ENCODE measurements at places on chromosomes 7 and 10.

DNA sequence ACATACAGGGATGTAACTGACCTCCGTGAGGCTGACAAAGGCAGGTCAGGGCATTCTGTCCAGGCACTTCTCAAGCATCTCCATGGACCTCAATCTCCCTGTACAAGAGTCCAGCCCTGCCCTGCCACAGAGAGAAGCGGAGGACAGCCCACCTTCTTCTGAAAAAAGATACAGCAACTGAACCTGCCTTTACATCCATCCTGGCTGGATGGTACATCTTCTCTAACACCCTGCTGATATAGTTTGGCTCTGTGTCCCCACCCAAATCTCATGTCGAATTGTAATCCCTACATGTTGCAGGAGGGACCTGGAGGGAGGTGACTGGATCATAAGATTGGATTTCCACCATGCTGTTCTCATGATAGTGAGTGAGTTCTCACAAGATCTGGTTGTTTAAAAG, 40.5 kb upstream of the KCNMA1 start:
- DNase-seq = no peak

DNA sequence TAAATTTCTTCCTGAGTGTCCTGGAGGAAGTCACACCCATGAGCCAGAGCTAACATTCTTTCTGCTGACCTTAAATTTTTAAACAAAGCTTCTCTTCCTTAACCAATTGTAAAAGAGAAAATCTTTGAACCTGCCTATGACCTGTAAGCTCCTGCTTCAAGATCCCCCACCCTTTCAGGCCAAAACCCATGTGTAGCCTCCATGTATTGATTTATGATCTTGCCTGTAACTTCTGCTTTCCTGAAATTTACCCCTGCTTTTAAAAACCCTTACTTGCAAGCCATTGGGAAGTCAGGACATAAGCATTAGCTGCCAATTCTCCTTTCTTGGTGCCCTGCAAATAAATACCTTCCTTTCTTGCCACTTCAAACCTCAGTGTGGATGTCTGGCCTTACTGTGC, 68.5 kb upstream of the HECTD2 start:
- no peak for DNase-seq

DNA sequence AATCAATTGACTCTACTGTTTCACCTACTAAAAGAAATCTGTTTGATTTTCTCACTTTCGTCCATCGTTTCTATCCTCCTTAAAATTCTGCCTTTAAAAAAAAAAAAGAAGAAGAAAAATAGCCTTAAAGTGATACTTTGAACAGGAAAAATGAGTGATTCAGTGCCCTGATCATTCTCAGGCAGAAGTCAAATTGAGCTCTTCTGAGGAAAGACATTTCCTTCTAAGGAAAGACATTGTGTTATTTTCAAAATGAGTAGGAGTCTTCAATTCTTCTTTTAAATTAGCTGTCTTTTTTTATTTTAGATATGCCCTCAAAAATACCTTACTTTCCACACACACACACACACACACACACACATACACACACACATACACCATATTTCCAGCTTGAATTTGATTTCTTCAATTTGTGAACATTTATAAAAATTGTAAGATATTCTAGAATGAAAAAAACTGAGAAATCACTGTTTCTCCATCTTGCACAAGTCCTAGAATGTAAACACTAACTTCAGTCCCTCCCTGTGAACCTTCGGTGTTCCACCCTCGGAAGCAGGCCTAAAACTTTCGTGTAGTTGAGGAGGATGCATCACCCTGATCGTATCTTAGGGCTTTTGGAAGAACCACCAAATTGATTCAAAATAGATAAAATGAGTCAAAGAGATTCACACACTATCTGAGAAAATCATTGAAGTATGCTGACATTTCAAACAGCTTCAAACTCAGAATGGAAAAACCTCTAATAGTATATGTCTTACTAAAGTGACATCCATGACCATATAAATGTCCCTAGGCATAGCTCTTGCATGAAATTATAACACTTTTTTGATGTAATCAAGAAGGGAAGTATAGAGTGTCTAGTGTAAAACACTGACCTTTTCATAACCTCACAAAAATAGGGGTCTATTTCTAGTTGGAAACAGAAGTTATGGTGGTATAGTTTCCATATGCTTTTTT, 270.8 kb downstream of the GATA3 start:
- DNase-seq = no peak

DNA sequence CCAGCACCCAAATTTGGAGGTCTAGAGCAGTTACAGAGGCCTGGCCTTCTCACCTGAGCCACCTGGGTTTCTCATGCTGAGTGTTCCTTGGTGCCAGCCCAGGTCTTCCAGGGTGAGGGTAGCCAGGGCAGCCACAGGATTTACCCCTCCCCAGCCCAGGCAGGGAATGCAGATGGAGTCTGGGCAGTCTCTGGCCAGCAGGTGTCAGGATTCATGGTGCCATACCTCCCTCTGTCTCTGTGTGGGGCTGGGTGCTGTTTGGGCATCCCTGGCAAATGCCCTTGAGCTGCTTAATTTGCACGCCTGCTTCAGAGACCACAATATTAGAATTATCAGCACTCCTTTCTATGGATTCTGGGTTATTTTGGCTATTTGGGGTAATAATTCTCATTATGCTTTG, 246.7 kb downstream of the GFRA1 start:
- DNase-seq = no peak

- DNase-seq = no peak
Observed at GRCh38 chr7:97317575-97317974, 200.1 kb downstream of the SDHAF3 start.

DNA sequence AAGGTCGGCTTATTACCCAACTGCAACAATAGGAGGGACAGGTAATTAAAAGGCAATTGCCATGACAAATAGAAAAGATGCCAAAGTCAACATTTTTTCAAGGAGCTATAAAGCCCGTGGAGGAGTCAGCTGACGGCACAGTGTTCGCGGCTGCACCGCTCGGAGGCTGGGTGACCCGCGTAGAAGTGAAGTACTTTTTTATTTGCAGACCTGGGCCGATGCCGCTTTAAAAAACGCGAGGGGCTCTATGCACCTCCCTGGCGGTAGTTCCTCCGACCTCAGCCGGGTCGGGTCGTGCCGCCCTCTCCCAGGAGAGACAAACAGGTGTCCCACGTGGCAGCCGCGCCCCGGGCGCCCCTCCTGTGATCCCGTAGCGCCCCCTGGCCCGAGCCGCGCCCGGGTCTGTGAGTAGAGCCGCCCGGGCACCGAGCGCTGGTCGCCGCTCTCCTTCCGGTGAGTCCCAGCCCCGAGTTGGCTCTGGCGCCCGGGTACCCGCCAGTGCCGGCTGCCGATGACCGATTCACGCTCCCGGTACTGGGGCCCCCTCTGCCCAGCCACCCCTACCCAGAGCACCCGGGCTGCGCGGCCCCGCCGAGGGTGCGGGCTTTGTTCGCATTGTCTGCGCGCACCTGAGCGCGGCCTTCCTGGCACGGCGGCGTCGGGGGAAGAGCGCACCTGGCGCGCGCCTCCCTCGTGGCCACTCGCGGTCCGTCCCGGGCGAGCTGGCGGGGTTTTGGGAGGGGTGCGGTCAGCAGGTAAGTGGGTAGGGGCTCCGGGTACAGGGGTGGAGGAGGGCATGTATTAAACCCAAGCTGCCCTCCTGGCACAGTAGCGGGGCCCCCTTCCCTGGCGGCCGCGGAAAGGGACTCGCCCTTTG, at the start of gene VWA2:
Gene VWA2 (plus strand): TSS at position 138 of the 877 bp plus-strand sequence. CDS start 9,460 bp downstream, outside the sequence.
- DNase-seq = no peak

DNA sequence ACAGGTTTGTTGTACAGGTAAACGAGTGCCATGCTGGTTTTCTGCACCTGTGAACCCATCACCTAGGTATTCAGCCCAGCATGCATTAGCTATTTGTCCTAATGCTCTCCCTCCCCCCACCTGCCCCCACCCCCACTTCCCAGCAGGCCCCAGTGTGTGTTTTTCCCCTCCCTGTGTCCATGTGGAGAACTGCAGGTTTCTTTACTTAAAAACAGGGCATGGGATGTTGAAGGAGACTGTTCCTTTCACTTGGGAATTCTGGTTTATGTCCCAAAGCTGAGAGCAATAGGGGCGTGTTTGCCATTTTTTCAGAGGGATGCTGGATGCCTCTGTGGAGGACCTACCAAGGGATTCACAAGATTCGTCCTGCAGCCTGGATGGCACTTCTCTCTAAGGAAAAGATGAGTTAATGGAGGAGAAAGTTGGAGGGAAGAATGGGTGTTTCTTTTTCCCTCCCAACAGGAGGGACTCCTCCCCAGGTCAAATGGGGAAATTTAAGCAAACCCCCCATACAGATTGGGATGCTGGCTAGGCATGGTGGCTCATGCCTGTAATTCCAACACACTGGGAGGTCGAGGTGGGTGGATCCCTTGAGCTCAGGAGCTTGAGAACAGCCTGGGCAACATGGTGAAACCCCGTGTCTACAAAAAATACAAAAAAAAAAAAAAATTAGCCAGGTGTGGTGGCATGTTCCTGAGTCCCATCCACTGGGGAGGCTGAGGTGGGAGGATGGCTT, 136.0 kb downstream of the GALNT17 start:
- no peak for DNase-seq

GRCh38 chr7:7862393-7862792, 106.2 kb upstream of the GLCCI1 start:
- DNase-seq = no peak

- DNase-seq = no peak
Observed at GRCh38 chr10:2913474-2913873, 153.9 kb upstream of the PFKP start.

GRCh38 chr10:127157089-127157488, 39.3 kb downstream of the INSYN2A start:
- DNase-seq = no peak

DNA sequence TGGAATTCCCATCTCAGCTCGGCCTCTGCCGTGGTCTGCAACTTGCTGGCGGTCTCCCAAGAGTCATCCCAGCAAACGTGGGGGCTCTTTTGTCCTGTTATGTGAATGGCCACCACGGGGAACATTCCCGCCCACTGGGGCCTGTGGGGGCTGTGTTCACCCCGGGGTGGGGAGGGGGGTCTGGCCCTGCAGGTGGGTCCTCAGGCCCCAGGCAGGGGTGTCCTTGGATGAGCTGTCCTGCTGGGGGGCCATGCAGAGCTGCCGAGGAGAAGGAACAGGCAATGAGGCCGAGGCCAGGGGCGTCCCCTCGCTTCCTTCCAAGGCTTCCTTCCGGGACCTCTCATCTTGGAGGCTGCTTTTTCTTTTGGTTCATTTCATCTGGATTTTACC, 24.4 kb upstream of the PITRM1 start:
- no peak for DNase-seq

- DNase-seq = no peak
Observed at GRCh38 chr10:19290770-19291169, 242.2 kb downstream of the MALRD1 start.

- no peak for DNase-seq
Observed at GRCh38 chr7:8528311-8528710, 94.9 kb downstream of the NXPH1 start.

- peak; percentile 61 for DNase-seq
Observed at GRCh38 chr10:12214763-12215218, 18.8 kb downstream of the CDC123 start.

DNA sequence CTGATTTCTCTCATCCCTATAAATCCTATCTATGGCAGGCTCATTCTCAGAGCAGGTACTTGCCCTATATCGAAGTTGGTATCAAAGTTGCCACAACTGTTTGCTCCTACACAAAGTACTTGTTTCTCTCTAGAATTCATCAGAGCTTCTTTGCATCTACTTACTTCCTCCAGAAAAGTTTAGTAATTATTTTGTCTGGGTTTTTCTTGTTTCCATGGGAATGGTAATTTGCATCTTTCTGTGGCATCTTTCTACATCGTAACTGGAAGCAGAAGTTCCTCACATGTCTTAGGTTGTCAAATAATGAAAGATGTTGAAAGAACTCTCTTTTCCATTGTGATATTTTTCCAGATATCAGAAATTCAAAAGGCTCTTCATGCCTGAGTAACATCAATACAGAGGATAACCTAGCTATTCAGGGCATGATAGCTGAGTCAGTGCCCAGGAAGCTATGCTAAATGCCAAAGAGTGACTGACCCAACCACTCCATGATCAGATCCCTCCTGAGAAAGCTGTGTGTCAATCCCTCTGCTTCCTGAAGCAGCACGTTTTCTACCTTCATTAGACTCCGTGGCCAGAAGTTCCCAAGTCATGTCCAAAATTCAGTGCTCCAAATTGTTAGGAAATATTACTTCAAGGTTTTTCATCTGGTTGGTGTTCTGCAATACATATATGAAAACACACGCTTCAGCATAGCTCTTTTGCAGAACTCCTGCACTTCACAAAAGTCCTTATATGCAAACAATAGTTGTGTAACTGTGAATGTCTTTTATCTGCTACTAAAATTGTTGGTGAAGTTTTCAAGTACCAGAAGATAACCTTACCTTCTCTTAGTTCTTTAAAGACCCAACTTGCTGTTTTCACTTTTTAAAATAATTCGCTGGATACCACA, 216.5 kb downstream of the VTI1A start:
- DNase-seq = peak; percentile 82

GRCh38 chr10:124733571-124734245, 10.5 kb downstream of the FAM53B start:
- no peak for DNase-seq

GRCh38 chr10:111432588-111432987, 355.8 kb downstream of the ADRA2A start:
- no peak for DNase-seq

DNA sequence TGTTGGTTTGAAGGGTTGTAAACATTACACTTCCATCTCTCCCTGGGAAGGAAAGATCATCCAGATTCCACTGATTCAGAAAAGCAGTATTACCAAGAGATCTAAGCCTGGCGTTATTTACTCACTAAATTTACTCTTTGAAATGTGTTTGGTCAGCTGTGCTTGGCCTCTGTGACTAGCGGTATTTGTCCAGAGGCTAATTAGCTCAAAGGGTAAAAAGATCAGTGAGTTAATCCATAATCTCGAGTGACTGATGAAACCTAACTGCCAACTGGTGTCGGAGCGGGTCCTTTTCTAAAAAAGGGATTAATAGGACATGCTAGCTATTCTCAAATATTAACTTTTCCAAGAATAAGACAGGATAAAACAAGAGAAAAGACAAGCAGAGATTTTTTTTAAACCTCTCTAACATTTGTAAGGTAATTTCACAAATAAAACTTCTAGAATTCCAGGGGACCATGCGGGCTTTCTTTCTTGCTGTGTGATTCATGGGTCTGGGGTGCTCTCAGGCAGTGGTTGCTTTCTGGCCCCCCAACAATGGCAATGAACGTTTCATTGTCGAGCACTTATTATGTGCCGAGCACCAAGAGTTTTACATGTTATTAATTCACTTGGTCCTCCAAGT, 247.3 kb upstream of the AOAH start:
- DNase-seq = no peak

- peak; percentile 76 for DNase-seq
Observed at GRCh38 chr7:149690688-149691446, 82.5 kb downstream of the ZNF467 start.

DNA sequence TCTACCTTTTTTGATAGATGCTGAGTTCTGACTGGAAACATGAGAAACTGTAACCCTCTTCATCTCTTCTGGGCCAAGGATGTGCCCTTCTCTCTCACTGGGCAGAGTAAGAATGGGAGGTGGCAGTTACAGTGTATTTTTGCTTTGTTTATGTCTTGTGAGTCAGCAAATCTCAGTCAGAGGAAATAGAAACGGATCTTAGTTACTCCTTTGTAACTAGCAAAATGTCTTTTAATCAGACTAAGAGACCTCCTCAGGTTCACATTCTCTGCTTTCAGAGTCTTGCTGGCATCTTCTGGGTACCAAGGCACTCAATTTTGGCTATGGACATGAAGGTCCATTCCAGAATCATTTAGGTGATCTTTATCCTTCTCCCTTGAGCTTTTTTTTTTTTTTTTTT, 70.9 kb downstream of the HHEX start:
- peak; percentile 52 for DNase-seq

All from EL (cell line).